ENCODE measurements at places on chromosomes 1 and 21.
A peak's percentile ranks its signal among the peaks of the same experiment; 100 is the strongest.

- DNase-seq, result no peak
These were observed 1.8 kb upstream of the GMEB1 start for GRCh38 chr1:28666806-28667205.

DNA sequence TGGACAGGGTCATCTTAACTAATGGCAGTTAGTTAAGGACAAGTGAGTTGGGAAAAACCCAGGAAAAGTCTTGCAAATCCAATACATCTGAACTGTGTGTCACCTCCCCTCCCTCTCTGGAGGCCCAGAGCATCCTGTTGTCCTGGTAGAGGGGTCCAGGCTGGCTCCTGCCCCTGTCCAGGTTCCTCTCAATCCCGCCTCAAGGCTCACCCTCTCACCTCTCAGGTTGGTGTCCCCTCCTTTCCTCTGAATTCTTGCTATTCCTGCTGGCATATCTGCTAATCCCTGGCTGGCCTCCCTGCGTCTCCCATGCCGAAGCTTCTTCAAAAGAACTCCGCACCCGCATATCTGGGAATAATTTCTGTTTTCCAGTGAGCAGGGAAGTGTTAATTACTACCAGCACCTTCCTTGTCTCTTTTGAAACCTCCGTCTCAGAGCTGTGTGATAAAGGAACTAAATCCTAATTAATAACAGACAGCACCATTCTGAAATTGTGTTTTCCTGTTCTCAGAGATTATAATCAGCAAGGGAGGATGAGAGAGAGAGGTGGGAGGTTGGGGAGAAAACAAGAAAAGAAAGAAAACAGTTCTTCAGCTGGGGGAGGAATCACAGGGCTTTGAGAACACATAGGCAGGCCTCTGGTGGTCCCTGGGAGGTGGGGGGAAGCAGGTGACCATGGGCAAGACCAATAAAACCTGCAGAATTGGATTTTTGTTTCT, 568.0 kb downstream of the PTPRU start:
- no peak for DNase-seq

DNA sequence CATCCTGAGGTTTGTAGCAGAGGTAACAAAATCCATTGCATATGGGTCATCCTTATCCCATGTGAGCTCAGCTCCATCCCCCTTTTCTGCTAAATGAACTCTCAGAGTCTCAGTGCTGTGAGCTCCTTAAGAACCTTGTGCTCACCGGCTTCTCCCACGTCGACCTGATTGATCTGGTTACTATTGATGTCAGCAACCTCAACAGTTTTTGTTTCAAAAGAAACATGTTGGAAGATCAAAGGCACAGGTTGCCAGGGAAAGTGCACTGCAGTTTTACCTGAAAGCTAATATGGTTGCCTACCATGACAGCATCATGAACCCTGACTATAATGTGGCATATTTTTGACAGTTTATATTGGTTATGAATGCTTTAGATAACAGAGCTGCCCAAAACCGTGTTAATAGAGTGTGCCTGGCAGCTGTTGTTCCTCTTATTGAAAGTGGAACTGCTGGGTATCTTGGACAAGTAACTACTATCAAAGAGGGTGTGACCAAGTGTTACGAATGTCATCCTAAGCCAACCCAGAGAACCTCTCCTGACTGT, 131.4 kb downstream of the HS2ST1 start:
- DNase-seq, result peak; percentile 15

GRCh38 chr1:219323426-219323825, 149.7 kb downstream of the LYPLAL1 start:
- peak; percentile 67 for DNase-seq

DNA sequence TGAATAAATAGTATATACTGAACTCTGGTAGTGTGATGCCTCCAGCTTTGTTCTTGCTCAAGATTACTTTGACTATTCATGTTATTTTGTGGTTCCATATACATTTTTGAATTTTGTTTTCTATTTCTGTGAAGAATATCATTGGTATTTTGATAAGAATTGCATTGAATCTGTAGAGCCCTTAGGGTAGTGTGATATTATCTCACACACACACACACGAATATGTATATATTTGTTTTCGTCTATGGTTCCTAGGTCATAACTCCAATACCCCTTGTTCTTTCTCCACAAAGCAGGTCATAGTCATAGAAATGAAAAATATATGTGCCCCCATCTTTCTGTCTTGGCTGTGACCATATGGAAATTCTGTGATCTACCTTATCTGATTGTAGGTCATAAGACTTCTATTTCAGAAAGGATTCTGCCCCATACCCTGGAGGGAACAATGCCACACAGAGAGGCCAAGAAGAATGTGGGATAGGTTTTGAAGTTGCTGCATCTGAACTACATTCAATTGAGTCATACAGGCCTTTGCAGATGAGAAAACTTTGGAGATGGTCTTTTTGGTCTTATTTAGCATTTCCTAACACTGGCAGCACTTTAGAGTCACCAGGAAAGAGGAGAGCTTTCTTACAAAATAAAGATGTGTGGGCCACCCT, 32.0 kb upstream of the GBP5 start:
- no peak for DNase-seq
